ENCODE measurements at places on chromosomes 7 and 10.

DNA sequence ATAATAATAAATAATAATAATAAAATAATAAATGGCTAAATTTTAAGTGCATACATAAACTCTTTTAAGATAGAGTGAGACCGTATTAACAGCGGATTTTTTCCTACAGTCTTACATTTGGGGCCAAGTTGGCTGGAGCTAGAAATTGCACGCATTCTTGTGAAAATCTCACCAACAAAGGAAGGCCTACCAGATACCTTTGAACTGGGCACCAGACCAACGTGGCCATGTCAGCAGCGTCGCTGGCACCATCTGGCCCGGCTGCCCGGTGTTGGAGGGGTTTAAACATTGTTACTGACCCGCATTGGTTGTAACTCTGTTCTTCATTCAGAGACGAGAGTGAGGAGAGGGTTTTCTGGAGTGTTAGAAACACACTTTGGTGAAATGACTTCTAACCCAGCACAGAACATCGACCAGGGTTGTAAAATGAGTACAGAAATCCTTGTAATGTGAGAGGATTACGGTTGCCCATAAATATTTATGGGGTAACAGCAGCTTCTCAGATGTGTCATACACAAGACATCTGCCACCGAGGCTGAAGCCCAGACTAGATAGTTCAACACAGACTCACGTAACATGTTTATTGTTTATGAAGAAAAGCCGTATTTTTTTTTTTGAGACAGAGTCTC lies 34.6 kb upstream of the UNCX start:
- no peak for DNase-seq

GRCh38 chr7:128299109-128299607 lies 44.5 kb downstream of the RBM28 start:
- no peak for DNase-seq

DNA sequence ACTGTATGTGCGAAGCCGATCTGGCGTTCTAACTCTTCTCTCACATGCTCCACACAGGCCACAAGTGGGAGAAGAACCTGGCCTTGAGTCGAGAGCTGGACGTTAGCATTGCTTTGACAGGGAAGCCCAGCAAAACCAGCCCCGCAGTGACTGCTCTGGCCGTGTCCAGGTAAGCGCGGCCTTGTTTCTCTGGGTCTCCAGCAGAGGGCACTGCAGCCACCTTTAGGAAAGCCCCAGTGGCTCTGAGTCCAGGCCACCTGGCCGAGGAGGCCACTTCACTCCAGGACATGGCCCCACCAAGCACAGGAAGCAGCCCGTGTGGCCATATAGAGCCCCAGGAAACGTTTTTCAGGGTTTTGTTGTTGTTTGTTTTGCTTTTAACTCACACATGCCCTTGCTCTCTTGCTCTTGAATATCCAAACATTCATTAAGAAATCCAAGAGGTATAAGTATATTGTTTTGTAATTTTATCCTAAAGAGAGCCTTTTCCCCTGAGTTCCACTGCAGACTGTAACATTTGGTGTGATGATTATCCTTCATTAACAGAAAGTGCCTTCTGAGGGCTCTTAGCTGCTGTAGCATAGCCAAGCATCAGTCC lies 41.8 kb upstream of the LRRC18 start:
- peak; percentile 55 for DNase-seq

GRCh38 chr7:36939816-36940215 lies 215.5 kb upstream of the AOAH start:
- DNase-seq = no peak

- DNase-seq = no peak
Measured at GRCh38 chr10:90936276-90936659, 15.4 kb upstream of the ANKRD1 start.

All from head of caudate nucleus (tissue), 42 donors.